ENCODE measurements at places on chromosomes 1 and 21.

- peak; percentile 21 for DNase-seq
These were observed 5.8 kb downstream of the TTC22 start for GRCh38 chr1:54795356-54795665.

GRCh38 chr1:246246430-246246829, 260.6 kb downstream of the SMYD3 start:
- DNase-seq: peak; percentile 30

DNA sequence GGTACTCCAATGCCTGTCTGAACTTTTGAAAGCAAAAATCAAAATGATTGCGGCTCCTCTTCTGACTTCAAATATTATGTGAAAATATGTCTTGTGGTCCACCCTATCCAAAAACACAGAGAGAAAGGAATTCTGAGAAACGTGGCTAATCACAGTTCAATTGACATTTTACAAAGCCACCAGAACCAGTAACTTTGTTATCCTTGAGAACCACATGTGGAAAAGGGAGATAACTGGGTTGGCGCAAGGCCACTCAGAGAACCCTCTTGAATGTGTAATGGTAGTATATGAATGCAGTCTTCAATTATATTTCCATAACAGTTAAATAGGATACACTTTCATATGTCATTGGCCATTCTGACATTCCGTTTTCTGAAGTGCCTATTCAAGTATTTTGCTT, 1030.0 kb upstream of the TMPRSS15 start:
- no peak for DNase-seq

DNA sequence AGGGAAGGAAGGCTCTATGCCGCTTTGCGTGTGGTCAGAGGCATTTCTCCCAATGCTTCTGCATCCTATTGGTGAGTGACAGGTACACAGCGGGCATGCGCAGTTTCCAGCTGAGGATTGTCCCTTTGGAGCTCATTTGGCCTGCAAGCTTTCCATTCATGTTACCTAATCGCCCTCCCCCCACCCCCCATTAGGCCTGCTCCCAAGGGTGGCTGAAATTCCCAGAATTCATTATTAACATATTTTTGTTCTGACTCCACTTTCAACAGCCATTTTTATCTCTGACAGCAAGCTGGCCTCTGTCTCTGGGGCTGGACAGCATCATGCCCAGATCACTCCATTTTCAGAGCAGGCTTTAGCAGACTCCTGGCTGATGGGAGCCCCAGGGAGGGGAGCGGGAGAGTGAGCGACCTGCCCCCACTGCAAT, 25.6 kb downstream of the MIS18A start:
- no peak for DNase-seq

GRCh38 chr21:28277324-28277723, 715.4 kb downstream of the LTN1 start:
- DNase-seq: no peak

DNA sequence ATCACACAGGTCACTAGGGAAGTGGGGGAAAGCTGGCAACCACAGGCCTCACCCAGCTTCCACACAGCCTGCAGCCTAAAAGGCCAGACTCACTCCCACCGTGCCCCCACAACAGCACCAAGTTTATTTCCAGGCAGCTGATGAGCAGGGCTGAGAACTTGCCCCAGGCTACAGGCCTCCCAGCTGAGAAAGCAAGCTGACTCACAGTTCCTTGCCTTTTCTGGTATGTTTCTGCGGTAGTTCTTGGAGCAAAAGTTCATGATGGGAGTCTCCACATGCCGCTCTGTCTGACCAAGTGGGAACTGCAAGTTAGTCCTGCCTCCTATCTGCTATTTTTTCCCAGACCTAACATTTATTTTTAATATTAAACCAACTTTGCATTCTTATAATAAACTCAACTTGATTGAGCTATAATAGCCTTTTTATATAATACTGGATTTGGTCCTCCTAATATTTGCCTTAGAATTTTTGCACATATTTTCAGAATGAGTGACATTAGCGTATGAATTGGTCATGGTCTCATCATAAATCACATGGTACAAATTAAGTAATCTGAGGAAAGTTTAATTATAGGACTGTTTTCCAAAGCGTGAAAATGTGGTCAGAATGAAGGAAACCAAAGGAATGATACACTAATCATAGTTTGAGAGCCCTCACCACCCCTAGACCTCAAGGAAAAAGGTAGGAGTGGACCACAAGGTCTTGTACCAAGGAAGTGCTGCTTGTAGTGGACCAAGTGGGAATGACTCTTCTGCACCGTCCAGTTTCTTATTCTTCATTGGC, 30.7 kb downstream of the RPAP2 start:
- DNase-seq: peak; percentile 98

GRCh38 chr21:41142051-41142795, 25.7 kb upstream of the BACE2 start:
- DNase-seq: no peak

GRCh38 chr1:53592521-53592982, 133.4 kb downstream of the DMRTB1 start:
- DNase-seq: no peak

DNA sequence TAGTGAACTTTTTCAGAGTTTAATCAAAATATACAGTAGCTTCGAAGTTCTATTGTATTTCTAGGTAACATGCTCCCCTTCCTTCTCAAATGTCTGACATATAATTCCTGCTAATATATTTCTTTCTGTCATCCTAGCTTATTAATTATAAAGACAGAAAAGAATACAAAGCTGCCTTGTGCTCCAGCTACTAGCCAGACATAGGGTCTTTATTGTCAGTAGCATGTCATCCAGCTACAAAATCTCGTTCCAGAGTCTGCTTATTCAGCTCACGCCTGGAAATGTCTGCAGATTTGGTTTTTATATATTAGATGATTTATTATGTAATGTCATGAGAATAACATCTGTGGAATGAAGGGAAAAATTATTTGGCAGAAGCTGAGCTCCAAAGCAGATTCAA, 1102.8 kb downstream of the BRINP3 start:
- DNase-seq: no peak

GRCh38 chr1:217392441-217392840, 238.4 kb downstream of the GPATCH2 start:
- DNase-seq: no peak

GRCh38 chr1:43836267-43836951, 97.2 kb upstream of the ARTN start:
- peak; percentile 62 for DNase-seq

GRCh38 chr21:21845901-21846300, 847.7 kb downstream of the NCAM2 start:
- no peak for DNase-seq

GRCh38 chr1:83626603-83627002, 372.3 kb downstream of the TTLL7 start:
- DNase-seq: no peak

GRCh38 chr1:47738560-47739182, 258.5 kb downstream of the TRABD2B start:
- DNase-seq: peak; percentile 50

DNA sequence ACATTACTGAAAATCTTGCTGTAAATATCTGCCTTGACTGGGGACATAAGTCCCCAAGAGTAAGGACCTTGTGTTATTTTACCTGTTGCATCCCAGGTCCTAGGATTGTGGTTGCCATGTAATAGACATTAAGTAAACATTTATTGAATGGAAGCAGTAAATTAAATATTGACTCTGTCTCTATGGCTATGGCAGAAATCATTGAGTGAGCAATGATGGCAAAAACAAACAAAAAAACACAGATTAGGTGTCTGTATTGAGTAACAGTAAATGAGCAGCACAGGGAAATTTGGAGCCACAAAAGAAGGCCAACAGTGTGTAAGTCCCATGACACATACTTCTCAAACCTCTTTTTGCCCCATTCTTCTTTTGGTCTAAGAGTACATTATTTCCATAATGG, 240.4 kb downstream of the NFIA start:
- no peak for DNase-seq

DNA sequence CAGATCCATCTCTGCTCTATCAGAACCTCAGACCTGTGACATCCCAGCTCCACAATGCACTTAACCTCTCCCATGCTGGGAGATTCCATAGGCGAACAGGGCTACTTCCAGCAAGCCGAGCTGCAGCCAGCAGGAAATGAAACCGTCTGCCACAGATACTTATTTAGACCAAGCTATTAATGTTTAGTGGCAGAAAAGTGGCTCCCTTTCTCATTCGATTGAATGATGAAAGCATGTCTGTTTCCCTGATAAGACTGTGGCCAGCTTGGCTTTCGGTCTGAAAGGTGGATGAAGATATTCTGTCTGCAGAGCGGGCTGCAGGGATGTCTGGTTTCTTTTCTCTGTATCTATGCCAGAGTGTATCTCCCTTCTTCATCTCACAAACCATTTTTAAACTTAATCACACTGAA, 146.4 kb downstream of the GREM2 start:
- no peak for DNase-seq

DNA sequence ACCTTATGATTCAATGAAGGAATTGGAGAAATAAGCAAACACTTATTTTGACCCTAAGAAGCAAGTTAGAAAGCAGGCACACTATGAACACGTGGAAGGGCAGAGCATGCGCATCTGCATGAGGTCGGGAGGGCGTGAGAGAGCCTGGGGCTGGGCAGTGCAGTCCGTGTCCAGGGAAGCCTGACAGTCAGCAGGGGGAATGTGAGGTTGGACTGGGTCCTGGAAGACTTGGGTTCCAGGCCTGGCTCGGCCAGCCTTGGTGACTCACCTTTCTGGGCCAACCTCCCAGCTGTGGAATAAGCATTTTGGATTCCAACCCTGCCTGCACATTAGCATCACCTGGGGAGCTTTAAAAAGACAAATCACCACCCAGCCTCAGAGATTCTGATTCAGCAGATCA, 26.6 kb upstream of the LMX1A start:
- DNase-seq: peak; percentile 19

GRCh38 chr1:116767782-116768382, 13.7 kb downstream of the CD2 start:
- no peak for DNase-seq

GRCh38 chr1:108557296-108557695, 2.6 kb upstream of the EEIG2 start:
- no peak for DNase-seq

- DNase-seq: no peak
These were observed 26.2 kb upstream of the KNCN start for GRCh38 chr1:46577671-46578070.

GRCh38 chr1:26574719-26575251, 45.2 kb downstream of the RPS6KA1 start:
- no peak for DNase-seq

DNA sequence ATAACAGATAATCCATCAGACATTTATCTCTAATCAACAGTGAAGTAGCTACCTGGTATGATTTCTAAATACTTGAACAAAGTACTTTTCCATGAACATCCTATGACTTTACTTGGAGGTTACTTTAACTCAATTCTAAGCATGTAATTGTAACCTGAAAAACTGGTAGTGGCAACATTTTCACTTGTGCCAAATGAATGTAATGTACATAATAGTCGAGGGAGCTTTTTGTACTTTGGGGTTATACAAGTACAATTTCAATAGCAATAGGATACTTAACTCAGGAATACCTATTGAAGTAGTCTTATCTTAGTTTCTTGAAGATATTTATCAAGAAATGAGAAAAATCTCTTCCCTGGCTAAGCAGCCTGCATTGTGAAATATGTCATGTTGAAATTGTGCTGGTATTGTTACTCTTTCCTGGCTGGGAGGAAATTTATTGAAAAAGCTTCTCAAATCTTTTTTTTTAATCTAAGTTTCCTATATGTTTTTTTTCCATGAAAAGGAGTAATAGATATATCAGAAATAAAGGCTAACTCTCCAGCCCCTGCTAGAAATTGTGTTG, 33.7 kb upstream of the CACYBP start:
- no peak for DNase-seq

- peak; percentile 59 for DNase-seq
These were observed 36.5 kb downstream of the PIK3CD start for GRCh38 chr1:9687874-9688582.

DNA sequence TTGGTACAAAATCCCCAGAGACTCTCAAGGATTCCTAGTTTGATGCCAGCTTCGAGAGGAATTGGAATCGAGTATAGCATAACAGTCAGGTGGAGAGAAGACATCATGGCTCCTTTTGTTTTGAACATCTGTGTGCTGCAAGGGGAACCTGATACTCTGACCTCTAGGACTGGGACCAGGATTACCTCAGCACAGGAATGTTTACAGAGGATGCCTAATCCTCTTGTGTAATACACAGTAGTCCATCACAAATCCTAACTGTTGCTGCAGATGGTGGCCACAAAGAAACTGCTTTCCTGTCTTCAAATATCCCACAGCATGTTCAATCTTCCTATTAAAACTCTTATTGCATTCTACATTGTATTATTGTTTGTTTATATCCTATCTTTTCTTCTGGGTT, 111.8 kb upstream of the PRMT6 start:
- DNase-seq: peak; percentile 37

DNA sequence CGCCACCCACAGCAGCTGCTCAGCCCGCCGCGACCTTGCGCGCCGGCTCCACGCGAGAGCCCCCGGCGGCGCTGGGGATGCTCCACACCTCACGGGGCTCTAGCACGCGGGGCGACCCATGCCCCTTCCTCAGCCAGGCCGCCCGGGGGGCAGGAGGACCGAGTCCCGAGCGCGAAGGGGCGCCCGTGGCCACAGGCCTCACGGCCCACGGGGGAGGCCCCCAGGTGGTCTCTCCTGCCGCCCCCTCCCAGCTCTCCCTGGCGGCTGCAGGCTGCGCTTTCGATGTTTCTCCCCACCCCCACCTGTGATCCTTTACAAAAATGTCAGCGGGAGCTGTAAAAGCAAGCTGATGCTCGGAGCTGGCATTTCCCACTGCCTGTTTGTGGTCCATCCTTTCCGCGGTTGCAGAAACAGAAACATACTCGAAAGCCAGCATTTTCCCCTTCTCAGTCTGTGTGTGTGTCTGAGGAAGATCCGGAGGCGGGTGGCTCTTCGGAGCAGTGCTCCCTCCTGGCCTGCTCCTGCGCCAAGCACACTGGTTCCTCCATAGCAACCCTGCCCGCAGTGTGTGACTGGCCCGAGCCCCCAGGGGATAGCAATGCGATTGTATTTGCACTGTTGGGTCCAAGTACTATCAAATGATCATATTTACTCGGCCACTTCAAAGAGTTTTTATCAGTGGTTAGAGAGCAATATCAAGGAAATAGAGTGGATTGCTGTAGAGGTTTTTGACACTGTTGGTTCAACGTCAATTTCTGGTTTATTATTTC, 2.1 kb downstream of the KIF26B start:
- DNase-seq: peak; percentile 20

- DNase-seq: no peak
These were observed 52.4 kb downstream of the NAV1 start for GRCh38 chr1:201591348-201591747.

GRCh38 chr1:25784575-25785051, 15.4 kb upstream of the SELENON start:
- DNase-seq: peak; percentile 37

- DNase-seq: no peak
These were observed 276.9 kb downstream of the PTBP2 start for GRCh38 chr1:96998466-96998865.

DNA sequence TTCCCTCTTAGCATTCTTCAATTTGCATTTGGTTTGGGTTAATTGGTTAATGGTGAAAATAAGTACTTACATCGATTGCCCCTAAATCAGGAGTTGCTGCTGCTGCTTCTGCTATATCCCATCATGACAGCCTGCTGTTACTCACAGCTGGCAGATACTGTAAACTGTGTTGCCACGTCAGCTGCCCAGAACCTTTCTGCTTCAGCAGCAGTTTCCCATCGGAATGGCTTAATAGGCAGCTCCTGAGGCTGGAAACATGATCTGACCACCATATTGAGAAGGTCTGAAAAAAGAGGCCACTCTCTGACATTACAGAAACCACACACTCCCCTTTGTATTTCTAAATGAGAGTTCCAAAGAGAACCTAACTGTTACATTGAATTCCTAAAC, 14.3 kb upstream of the SEC16B start:
- DNase-seq: peak; percentile 92
